ENCODE measurements at places on chromosomes 4 and X.

DNA sequence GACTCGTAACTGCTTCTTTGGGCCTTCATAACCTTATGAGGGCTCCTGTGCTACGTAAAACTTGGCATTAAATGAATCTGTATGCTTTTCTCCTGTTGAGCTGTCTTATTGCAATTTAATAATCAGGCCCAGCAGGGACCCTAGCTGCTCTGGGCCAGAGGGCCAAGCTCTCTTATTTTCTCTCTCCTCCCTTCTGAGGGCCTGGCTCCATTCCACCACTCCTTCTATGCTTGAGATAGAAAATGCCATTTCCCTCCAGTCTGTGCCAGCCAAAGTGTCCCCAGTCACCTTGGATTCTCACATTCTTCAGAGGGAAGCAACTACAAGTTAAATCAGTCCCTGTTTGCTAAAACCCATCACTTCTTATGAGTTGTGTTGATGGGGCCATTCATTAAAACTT lies 90.1 kb downstream of the CLCN4 start:
- DNase-seq, result no peak

GRCh38 chr4:108359986-108360681 lies 191.4 kb upstream of the LEF1 start:
- DNase-seq, result no peak

GRCh38 chr4:75030649-75031235 lies 97.8 kb downstream of the PARM1 start:
- peak; percentile 20 for DNase-seq

DNA sequence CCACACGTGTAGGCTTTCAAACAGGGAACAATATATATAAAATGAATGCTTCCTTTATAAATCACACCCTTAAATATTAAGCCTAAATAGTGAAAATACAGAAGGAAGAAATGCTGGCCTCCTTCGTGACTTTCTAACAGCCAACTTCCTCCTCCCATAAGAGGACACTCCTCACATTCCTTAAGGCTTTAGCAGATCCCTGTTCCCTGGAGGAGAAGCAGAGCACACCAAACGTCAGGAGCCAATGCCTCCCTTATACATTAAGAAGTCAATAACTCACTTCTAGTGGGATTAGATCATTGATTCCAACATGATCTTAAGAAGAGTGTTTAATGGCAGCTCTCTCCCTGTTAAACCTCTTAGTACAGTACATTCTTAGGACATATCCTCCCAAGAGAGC lies 108.4 kb upstream of the FAM241A start:
- no peak for DNase-seq

DNA sequence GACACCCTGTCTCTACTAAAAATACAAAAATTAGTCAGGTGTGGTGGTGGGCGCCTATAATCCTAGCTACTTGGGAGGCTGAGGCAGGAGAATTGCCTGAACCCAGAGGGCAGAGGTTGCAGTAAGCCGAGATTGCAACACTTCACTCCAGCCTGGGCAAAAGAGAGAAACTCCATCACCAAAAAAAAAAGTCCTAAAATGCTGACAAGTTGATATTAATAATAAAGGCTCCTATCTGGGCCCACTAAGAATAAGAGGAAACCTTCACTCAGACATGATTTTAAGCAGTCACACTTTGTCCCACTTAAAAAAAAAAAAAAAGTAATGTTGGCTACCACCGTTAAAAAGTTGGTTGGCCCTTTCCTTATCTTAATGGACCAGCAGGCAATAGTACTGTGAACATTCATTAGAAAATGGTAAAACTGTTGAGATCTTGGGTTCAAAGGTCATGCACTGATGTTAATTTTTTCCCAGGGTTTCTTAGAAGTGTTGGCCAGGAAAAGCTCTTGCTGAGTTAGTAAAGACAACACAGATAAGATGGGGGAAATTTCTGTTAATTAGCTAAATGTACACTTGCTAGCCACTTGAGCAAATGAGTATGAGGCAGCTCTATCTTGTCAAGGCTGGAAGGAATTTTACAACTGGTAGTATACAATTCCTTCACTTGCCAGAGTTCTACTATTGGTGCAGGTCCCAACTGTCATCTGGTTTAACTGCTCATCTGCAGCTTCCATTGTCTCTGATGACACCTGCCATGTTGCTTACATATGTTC lies 43.6 kb upstream of the BMP2K start:
- DNase-seq, result no peak

DNA sequence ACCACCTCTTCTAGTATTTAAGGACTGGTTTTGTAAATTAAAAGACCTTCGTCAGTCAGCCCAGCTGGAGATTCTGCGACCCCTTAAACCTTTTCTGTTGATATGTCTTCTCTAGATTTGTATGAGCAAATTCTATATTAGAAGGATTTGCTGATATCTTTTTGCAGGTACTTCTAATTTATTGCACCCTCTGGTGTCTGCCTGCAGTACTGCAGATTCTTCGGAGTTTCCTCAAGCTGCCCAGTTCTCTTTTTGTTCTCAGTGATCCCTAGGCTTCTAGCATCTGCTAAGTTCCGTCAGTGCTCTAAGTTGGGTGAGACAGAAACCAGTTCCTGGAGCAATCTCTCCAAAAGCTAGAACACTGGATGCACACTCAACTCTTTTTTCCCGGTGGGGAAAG lies 545.2 kb downstream of the C4orf33 start:
- peak; percentile 20 for DNase-seq

DNA sequence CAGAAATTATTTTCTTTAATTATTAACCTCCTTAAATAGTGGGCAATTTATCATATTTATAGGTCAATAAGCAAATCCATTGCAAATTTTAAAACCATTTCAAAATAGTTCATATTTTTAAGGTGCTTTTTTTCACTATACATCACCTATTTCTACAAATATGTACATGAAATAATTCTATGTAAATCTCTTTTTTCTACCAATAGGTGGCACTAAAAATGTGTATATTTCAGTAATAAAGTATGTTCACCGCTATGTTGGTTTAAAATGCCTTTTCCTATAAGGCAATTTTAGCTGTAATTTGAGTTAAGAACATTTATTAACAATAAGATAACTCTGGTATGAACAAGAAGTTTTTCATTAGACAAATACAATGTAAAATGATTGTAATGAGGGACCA lies 672.2 kb downstream of the KCTD8 start:
- DNase-seq, result no peak

DNA sequence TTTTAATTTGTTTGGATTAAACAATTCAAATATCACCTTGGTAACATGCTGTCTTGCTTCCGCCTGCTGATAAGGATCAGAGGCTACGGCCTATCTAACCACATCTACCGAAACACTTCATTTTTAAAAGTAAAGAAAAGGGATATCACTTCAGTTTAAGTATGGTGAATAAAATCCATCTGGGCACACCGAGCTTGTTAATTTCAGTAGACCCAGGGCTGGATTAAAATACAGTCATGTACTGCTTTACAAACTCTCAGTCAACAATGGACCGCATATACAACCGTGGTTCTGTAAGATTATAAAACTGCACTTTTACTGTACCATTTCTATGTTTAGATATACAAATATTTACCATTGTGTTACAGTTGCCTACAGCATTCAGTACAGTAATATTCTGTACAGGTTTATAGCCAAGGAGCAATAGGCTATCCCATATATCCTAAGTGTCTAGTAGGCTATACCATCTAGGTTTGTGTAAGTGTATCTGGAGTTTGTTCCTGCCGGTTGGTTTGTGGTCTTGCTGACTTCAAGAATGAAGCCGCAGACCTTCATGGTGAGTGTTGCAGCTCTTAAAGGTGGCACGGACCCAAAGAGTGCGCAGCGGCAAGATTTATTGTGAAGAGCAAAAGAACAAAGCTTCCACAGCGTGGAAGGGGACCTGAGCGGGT lies 40.0 kb downstream of the SEPTIN11 start:
- peak; percentile 89 for DNase-seq

- no peak for DNase-seq
These were observed 138.0 kb upstream of the USP9X start for GRCh38 chrX:40947276-40947675.

DNA sequence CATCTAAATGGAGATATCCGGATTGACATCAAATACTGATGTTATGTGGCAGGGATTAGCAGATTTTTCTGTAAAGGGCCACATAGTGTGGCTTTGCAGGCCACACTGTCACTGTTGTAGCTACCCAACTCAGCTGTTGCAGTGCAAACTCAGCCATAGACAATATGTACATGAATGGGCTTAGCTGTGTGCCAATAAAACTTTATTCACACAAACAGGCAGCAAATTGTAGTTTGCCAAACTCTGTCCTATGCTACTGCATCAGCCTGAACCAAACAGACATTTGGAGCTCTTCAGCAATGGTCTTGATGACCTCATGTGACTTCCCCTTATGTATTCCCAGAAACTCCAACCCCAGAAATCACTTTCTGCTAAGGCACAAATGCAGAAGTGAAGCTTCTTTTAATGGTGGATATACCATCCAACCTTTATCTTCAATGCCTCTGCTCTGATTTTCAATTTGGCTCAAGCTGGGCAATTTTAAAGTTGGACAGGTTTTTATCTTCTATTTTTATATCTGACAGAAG lies 18.4 kb upstream of the TRPC5OS start:
- DNase-seq, result no peak

- DNase-seq, result no peak
These were observed 204.0 kb downstream of the MID1 start for GRCh38 chrX:10416424-10416823.

GRCh38 chr4:102157984-102158383 lies 187.3 kb downstream of the SLC39A8 start:
- no peak for DNase-seq

All from CD4-positive, alpha-beta T cell treated with Interleukin-4 for 4 hours (primary cell).